ENCODE measurements at places on chromosomes 7 and 10. TPM values are rescaled to one million over a fixed set of nuclear protein-coding genes. Genes with fewer than 3 reads are reported as not detected.

Gene MAGI2
- total RNA-seq, result 0.84 TPM

DNA sequence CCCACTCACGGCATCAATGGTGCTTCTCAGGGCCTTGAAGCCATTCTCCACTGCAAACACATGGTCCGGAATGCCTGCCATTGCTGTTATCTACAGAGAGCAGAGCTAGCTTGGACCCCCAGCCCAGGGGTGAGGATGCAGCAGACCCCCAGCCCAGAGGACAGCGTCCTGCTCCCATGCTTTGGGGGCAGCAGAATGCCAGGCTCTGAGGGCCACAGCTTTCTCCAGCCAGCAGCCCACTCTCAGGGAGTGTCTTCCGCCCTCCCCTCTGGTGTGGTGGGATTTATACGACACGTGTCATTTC is 48.1 kb upstream of the MSMB start:
- DNase-seq, result no peak

- no peak for DNase-seq
Observed at GRCh38 chr7:45980973-45981372, 59.9 kb upstream of the IGFBP3 start.

DNA sequence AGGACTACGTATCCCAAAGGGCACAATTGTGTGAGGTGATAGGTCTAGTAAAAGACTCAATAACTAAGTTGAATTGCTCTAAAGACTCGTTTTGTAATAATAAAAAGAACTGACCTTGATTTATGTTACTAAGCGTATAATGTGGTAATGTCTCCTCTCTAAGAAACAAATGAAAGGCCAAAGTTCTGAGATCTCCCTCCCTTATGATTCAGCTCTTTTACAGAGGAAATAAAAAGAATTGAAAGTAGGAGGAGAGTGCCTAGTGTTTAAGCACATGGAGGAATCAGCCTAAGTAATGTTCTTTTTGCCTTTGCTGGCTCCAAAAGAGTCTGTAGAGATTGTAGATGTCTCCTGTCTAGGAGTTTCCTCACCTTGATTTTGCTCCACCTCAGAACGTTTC is 98.0 kb downstream of the ARL4A start:
- DNase-seq, result no peak

DNA sequence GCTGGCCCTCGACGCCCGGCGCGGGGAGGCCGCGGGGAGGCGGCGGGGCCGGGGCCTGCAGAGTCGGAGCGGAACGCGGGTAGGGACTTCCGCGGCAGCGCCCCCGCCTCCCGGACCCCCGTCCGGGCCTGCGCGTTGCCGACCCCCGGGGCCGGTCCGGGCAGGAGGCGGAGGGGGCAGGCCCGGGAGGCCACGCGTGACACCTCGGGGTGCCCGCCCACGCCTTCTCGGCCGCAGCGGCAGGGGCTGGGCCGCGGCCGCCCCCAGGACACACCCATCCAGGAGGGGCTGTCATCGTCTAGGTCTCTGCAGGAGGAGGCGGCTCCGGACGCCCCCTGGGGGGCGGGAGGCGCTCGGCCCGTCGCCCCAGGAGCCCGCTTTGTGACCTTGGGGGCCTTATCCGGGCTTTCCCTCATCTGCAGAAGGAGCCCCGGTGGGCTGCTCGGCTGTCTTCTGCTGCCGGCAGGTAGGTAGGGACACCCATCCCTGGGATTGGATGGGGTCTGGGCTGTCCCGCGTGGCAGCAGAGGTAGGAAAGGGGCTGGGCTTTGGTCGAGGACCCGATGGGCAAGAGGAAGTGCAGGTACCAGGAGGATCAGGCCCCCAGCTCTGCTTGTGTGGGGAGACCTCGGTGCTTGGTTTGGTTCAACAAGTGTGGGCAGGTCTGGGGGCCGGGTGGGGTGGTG is 569 bp downstream of the ZNF316 start:
- peak; percentile 40 for DNase-seq
